Large intestine (tissue), 12 donors: ENCODE measurements at places on chromosomes 2 and 18. TPM values are rescaled to one million over a fixed set of nuclear protein-coding genes. Genes with fewer than 3 reads are reported as not detected.

GRCh38 chr2:180625006-180625844 lies 355.2 kb upstream of the UBE2E3 start:
- H3K36me3 ChIP-seq: no peaks in the 10 kb centered on the region
- H3K4me1 ChIP-seq: no peaks in the 10 kb centered on the region
- H3K4me3 ChIP-seq: no peak overlapping the region
- no peak for DNase-seq
- H3K27me3 ChIP-seq: no peaks in the 10 kb centered on the region

The PNKD gene
- 103 TPM for polyA plus RNA-seq

GRCh38 chr2:37390777-37391176 lies 46.3 kb downstream of the QPCT start:
- no peak overlapping the region for H3K4me3 ChIP-seq
- DNase-seq: no peak
- H3K4me1 ChIP-seq: no peaks in the 10 kb centered on the region
- no peak overlapping the region for H3K27ac ChIP-seq
- H3K27me3 ChIP-seq: no peaks in the 10 kb centered on the region
- no peaks in the 10 kb centered on the region for H3K36me3 ChIP-seq

DNA sequence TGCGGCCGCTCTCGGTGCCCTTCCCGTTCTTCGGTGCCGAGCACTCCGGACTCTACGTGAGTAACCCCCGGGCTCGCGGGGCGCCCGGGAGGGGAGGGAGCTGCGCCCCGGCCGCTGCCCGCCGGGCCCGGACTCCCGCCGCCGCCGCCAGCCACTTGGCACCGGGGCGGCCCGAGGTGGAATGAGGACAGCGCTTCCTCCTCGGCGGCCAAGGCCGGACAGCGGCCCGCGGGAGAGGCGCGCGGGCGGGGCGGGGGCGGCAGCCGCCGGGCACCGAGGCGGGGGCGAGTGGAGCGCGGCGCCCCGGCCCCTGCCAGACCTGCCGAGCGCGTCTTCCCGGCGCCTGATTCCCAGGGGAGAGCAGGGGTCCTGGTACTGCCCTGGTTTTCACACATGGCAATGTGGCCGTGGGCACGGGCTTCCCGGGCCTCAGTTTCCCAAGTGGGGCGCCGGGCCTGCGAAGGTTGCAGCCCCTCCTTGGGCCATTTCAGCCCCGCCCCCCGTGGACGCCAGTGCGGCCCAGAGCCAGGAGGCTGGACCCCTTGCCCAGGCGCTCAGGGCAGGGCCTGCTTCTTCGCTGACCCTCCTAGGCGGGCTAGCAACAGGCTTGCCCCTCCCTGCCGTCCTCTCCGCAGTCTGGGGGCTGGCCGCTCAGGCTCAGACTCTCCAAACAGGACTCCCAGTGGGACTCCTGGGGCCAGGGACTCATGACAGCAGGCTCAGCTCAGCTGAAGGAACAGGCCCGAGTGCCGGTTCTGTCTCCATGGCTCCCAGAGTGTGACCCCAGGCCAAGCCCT lies 775 bp downstream of the SNED1 start:
- no peaks in the 10 kb centered on the region for H3K36me3 ChIP-seq
- H3K27ac ChIP-seq: no peak overlapping the region
- no peaks in the 10 kb centered on the region for H3K4me1 ChIP-seq
- H3K27me3 ChIP-seq: peaks cover 41% of the 10 kb centered on the region
